ENCODE measurements at places on chromosomes 11 and 22.
A peak's percentile ranks its signal among the peaks of the same experiment; 100 is the strongest.

DNA sequence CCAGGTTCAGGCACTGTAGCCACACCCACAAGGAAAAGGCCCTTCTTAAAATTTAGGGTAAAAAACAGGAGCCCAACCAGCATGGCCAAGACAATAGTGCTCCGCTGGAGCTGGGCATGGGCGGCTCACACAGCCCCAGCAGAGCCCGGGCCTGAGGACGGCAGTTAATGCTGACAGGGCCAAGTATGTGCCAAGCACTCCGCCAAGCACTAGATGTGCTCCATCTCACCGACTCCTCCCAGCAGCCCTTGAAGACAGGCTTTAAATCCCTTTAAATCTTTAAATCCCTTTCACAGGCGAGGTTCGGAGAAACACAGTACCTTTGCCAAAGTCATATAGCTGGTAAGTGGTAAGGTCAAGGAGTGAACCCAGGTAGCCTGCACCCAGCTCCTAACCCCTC lies 4.8 kb downstream of the ARFGAP2 start:
- no peak for DNase-seq

GRCh38 chr11:115889712-115890111 lies 385.5 kb upstream of the CADM1 start:
- no peak for DNase-seq

DNA sequence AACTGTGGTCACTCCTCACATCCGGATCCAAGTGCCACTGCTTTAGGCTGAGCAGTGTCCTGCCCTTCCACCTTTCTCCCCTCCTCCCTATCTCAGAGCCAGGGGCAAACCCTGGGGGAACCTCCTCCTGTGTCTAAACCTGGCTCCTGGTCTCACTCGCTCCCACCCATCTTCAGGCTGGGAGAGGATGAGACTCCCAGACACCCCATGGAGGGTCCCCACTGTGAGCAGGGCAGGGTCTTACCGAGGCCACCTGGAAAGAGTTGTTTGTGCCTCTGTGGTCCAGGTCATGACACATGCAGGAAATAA lies 93.6 kb downstream of the PDE2A start:
- DNase-seq = no peak

GRCh38 chr22:38739300-38740055 lies 16.3 kb downstream of the SUN2 start:
- DNase-seq = no peak

GRCh38 chr22:44930016-44930710 lies 79.6 kb downstream of the PHF21B start:
- no peak for DNase-seq

GRCh38 chr11:33000181-33000580 lies 15.5 kb upstream of the DEPDC7 start:
- DNase-seq = no peak

DNA sequence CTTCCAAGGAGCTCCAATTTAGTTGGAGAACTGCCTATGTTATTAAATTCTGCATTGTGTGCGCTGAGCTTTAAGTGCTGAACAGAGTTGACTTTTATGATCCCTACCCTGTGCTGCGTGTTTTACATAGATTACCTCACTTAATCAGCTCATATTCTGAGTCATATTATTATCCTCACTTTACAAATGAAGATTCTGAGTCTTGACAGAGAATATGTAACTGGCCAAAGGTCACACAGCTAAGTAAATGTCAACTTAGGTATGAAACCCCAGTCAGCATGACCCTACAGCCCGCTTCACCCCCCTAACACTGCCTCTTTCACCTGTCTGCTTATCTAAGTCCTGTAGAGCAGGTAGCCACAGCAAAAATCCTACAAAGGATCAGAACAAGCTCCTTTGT lies 19.8 kb upstream of the TMPRSS5 start:
- no peak for DNase-seq

DNA sequence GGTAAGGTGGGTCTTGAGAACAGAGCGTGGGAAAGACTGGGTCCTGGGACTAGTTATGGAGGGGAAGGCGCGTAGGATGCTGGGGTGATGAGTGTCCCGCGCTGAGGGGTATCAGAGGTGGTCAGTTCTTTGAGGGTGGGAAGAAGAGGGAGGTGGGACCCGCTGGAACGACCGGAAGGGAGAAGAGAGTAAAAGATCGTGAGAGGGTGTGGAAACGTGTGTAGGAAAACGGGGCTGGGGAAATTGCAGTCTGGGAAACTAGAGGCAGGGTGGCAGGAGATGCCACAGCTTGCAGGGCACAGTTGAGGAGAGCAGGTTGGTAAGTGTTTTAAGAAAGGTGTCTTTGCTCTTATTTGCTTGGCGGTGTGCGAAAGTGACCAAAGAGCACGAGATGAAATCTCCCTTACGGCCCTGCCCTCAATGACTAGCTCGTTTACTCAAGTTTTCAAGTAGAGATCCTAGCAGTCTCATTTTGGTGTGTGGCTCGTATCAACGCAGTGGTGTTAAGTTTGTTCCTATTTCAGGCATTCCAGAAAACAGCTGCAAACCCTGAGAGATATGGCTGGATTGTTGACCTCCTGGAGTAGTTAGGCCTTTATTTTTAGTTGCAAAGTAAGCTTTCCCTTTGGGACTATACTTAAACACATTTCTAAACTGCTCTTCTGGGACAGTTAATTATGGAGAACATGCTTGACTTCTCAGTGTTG lies 615 bp downstream of the STT3A start:
- DNase-seq = peak; percentile 20

DNA sequence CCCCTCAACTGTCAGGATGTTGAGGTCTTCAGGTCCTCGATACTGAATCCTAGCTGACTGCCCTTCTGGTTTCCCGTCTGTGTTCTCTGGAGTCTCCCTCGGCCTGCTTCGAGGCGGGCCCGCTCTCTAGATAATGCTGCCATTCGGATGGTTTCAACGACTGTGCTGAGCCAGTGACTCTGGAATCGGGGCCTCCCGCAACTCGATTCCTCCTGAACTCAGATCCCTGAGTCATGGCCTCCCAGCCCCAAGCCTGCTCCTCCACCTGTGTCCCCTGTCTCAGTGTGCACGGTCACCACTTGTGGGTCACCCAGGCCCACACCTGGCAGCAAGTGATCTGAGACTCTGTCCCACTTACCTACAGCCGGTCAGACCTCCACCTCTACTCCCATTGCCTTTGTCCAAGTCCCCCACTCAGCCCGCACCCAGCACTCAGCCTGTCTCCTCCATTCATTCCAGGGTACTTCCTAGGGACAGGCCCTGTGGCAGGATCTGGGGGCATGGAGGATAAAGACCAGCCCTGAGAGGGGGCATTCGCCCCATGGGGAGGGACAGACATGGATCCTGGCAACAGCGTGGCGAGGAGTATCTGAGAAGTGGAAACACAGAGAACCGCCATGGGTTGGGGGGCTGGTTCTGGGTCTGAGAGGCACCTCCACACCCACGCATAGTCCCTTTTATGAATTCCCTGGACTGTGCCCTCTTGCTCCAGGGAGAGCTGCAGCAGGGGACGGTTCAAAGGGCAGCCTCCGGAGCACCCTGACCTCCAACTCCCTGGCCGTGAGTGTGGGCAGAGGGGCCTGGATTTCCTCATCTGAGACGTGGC lies 14.3 kb downstream of the MPST start:
- DNase-seq = no peak

- DNase-seq = no peak
Observed at GRCh38 chr22:31046539-31047226, 34.4 kb upstream of the SMTN start.

DNA sequence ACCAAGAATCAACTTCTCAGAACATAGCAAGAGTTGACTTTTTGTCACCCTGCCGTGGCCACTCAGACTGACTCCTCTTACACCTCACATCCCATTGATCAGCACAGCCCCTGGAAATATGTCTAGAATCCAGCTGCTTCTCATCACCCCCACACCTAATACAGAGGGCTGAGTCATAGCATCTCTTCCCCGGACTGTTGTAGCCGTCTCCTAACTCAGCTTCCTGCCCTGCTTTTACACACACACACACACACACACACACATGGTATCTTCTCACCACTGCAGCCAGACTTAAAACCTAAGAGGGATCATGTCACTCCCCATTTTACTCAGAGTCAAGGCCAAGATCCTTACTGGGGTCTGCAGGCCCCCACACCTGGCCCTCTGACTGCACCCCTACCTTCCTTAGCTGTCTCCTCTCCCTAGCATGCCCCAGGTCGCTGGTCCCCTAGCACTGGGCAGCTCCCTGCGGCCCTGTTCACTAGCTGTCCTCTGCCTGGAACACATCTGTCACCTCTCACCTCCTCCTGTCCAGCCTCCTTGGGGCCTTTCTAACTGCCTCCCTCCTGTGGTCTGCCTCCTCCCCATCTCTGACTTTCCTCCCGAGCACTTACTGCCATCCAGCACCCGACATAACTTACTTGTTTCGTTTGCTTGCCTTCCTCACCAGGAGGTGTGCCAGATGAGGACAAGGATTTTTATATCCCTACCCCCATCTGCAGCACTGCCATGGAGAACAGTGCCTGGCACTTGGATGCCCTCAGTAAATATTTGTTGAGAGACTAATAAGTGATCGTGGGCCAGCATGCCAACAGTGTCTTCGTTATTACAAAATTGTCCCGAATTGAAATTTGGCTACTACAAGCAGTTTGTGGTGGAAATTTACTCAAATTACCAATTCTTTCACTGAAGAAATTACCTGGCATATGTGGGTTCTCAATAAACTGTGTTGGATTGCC lies 61.9 kb downstream of the BMAL1 start:
- DNase-seq = peak; percentile 88

DNA sequence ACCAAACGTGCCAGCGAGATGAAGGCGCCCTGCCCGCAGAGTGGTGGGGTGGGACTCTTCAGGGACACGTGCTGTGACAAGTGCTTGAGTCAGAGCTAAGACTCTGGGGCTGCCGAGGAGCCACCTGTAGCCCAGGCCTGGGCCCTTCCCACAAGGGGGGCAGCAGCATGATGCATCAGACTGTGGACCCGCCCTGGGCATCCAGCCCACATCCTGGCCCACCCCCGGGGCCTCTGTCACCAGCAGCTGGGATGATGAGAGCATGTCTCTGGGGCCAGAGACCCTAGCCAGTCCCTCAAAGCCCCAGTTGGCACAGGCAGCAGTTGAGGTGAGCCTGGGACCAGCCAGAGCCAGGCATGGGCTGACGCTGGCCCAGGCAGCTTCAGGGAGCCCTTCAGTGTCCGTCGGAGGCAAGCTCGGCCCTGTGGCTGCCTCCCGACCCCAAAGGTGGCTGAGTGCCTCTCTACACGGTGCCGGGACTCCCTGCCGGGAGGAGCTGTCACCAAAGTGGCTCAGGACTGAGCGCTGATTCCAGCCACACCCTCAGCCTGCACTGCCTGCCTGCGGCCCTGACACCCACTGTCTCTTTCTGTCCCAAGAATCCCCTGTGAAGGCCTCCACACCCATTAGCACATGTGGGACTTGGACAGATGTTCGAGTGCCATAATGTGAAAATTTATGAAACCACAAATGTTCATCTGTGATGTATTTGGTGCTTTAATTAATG lies 41.3 kb downstream of the CDKN1C start:
- peak; percentile 37 for DNase-seq

- no peak for DNase-seq
Observed at GRCh38 chr11:32952421-32952820, 59.8 kb downstream of the QSER1 start.

DNA sequence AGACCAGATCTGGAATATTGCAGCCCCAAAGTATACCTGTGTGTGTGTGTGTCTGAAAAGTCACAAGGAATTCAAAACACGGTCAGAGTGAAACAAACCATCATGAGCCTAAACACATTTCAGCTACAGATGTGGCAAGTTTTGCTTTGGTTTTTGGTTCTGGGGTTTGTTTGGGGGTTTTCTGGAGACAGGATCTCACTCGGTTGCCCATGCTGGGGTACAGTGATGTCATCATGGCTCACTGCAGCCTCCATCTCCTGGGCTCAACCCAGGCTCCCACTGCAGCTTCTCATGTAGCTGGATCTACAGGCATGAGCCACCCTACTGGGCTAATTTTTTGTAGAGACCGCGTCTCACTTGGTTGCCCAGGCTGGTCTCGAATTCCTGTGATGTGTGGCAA lies 41.4 kb upstream of the PHF21A start:
- no peak for DNase-seq

- peak; percentile 55 for DNase-seq
Observed at GRCh38 chr11:70111269-70112016, 33.3 kb downstream of the ANO1 start.

DNA sequence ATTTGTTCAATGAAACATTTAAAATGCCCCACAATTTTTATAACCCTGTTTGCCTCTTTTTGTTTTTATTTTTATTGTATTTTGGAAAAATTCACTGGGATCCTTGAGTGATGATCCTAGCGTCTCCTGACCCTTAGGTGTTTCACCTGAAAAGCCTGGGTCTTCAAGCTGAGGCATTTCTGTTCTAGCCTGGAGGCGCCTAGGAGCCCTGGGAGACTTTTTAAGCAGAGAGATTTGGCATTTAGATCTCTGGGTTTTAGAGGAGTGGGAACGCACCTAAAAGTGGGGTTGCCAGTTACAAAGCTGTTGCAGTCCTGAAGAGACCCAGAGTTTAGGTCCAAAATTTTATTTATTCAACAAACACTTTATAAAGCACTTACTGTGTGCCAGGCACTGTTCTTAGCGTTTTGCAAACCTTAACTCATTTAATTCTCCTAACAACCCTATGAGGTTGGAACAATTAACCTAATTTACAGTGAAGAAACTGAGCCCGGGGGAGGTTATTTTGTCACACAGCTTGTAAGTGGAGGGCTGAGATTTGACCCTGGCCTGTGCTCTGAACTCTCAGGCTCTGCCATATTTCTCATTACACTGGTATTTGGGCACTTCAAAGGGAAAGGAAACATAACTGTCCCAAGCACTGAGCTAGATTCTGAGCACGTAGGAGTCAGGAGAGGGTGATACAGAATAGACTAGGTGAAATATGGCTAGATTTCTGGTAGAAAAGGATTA lies 834 bp upstream of the FADS1 start:
- DNase-seq = no peak

GRCh38 chr11:67006029-67006884 lies 16.7 kb upstream of the SYT12 start:
- peak; percentile 44 for DNase-seq

- no peak for DNase-seq
Observed at GRCh38 chr11:85828640-85828978, 17.7 kb upstream of the SYTL2 start.

Data from urothelium cell line (cell line).